COR-L47 (cell line): ENCODE measurements at places on chromosomes 1 and 21.

GRCh38 chr1:147163019-147163418, 9.3 kb downstream of the PRKAB2 start:
- no peak for DNase-seq

GRCh38 chr1:53580009-53580400, 120.8 kb downstream of the DMRTB1 start:
- DNase-seq: no peak

DNA sequence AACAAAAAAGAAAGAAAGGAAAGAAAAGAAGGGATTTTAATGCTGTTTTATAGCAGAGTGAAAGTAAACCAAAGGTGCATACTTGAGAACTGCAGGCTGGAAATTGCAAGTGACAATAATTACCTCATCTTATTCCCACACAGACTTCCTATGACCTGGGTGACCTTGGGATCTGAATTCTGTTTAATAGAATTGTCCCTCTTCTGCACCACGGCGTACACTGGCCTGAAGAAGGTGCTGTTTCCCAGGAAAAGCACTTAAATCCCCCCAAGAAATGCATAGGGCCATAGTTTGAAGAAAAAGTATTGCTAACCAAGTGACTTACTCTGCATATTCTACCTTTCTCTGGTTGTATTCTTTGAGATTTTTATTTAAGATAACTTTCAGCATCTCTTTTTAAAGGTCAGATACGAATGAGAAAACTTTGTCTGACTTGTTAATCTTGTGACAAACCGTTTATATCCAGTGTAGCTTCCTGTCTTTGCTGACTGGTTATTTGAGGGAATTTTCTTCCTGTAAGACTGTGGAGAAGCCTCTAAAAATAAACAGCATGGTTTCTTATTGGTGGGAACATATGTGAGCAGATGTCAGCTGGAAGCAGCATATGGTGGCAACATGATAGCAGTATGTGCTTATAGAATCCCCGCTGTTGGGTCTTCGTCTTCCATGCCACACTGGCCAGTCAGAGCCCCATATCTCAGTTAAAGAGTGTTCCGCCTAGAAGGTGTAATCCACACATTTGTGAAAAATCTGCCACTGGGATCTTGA, 16.3 kb downstream of the TGFB2 start:
- DNase-seq: no peak

- no peak for DNase-seq
These were observed 53.8 kb upstream of the OLFM3 start for GRCh38 chr1:102050556-102050955.

GRCh38 chr1:27556781-27557595, 47.0 kb downstream of the AHDC1 start:
- peak; percentile 78 for DNase-seq

- no peak for DNase-seq
These were observed 33.2 kb upstream of the DNAH14 start for GRCh38 chr1:224896130-224896781.

DNA sequence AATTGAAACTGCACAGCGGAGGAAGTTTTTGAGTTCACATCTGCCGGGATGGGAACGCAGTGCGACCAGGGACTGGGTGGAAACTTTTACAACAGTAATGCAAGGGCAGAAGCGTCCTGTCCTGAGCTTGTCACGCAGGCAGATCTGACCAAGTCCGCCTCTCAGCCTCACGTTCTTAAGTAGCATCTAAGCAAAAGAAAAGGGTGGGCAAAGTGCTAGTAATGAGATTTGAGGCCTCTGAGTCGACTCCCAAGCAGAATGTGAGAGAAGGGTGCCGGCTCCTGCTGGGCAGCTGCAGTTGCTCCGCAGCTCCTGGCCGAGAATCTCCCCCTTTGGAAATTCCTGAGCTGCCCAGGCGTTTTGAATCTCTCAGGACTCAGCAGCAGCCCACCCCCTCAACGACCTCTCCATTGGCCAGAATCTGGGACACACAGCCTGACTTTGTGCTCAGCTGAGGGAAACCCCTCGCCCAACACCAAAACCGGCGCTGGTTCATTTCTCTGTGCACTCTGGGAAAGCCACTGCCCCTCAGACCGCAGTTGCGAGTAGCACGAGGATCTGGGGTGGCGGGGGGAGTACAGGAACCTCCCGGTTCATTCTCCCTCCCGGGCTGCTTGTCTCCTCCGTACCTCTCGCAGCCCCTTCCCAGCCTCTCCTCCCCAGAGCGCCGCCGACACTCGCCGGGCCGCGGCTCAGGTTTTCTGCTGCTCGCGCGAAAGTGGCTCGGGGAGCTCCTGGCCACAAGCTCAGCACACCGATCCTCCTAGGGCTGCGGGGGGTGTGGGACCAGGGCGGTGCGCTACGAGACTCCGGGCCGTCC, 913 bp upstream of the S1PR1 start:
- DNase-seq: peak; percentile 33

DNA sequence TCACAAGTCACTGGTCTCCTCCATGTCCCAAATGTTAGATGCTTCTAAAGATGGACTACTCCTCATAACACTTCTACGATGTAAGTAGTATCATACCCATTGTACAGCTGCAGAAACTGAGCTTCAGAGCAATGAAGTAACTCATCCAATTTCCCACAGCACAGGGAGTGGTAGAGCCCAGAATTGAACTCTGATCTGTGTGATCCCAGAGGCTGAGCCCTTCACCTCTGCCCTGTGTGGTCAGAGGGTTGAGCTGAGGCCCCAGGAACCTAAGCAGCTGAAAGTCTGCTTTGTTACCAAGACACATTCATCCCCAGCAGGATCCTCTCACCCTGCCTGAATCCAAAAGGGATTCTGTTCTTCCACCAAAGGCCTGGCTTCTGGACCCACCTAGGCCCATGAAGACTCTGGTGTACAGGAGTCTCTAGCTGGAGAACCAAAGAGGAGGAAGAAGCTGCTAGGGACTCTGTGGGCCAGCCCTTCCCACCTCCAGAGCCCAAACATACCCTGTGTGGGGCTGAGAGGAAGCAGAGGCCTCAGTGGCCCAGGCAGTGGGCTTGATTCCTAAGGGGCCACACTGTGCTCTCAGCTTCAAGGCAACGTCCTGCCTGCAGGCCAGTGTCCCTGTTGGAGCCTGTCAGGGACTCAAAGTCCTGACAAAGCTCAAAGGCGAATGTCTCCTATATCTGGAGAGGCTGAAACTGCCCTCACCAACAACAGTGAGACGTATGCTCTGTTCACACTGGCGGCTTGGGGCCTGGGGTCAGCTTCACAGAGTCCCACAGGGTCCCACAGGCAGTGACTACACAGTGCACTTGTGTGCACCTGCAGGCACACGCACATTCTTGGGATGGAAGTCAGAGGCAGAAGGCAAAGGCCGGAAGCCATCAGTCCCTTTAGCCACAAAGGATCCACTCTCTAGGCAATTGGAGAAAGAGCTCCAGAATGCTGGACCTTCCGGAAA, 40.4 kb upstream of the SLC30A1 start:
- DNase-seq: no peak

DNA sequence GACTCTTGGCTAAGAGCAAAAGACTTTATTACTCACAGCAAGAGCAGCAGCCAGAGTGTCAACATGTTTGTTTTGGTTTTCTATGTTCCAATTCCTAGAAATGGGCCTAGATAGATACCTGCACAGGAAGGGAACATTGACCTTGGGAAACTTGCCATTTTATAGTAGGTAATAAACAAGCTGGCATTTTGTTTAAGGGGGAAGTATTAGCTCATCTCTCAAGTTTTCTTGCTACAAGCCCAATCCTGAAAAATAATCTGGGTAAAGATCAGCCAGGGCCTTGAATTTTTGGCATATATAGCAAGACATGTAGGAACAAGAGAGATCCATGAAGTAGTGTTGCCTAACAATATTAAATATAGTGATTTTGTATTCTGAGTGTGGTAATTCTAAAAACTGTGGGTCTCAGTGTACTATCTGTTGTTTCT, 51.4 kb upstream of the RGL1 start:
- no peak for DNase-seq

DNA sequence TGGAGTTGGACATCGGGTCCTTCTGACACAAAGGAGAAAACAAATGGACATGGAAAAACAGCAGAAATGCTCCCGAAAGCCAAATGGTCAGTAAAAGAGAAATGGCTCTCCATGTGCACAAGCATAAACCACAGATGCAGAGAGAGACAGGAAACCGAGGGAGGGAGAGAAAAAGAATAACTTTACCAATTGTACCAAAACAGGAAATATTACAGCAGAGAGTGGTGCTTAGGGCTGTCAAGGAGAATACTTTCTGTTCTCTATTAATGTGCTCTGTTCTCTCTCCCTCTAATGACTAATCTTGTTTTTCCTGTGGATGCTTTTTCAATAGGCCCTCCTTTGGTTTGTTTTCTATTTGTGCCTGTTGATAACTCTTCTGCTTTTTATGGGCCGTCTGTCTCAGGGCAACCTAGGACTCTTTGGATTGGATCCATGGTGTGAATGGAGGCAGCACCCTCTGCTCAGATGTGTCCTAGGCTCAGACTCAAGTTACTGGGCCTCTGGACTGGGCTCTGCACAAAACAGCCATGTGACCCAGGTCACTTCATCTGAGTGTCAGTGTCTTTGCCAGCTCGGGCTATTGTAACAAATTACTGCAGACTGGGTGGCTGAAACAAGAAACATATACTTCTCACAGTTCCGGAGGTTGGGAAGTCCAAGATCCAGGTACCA, 663.0 kb downstream of the NPHP4 start:
- DNase-seq: no peak

GRCh38 chr1:10074059-10074851, 41.5 kb downstream of the UBE4B start:
- no peak for DNase-seq

GRCh38 chr1:54811066-54811465, 9.9 kb upstream of the TTC22 start:
- DNase-seq: no peak

DNA sequence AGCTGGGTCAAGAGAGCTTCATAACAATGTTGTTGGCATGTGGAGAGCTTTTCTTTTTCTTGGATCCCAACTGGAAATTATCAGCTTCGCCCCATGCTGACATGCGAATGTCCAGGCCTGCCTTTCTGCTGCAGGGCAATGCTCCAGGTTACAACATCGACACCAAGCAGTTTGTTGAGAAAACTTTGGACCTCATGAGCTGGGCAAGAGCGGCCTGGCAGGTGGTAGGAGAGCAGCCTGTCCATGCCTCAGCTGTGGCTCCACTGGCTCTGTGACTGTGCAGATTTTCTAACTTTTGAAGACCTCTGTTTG, 41.4 kb downstream of the MTARC1 start:
- DNase-seq: no peak

DNA sequence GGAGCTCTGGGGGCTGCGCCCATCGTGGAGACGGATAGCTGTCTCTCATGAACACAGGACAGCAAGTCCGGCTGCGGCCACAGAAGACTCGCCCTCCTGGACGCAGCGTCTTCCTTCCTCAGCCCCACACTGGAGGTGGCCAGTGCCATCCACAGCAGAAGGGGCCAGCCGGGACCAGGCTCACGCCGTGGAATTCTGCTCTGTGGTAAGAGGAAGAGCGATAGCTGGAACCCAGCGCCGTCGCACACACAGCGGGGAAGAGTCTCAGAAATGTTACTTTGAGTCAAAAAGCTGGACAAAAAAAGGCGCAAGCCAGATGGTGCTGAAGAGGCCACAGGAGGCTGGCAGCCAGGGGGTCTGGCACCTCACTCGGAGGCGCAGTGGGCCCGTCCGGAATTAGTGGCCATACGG, 113.9 kb upstream of the COL6A1 start:
- no peak for DNase-seq

DNA sequence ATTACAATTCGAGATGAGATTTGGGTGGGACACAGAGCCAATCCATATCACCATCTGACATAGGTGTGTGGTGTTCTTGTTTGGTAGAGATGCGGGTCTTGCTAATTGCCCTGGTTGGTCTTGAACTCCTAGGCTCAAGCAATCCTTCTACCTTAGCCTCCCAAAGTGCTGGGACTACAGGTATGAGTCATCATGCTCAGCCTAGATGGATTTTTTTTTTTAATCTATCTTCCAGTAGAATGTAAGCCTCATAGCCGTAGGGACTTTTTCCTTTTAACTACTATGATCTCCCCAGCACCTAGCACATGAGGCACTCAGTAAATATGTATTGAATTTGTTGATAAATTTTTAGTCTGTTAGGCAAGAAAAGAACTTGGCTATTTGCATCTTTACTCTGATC, 94.6 kb upstream of the TENT5C start:
- no peak for DNase-seq

GRCh38 chr1:98340511-98340910, 321.0 kb upstream of the SNX7 start:
- no peak for DNase-seq

DNA sequence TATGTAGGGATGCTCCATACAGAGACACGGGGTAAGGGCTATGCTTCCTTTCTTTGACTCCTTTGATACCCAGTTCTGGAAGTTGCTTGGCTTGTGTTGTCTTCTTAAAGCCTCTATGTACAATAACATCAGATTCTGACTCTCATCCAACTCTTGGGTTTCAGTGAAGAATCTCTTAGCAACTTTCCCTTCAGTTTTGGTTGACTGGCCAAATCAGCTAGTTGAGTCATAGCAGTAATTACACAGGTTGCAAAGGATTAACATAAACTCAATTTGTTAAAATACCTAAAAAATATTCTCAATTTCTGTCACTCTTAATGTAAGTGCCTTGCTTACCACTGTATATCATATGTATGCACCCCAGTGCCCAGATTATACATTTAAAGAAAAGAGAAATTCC, 9.2 kb downstream of the CD1E start:
- DNase-seq: no peak

- DNase-seq: no peak
These were observed 212.4 kb upstream of the SPAG17 start for GRCh38 chr1:118397496-118397859.

- DNase-seq: no peak
These were observed 43.2 kb downstream of the GRHL3 start for GRCh38 chr1:24362396-24362795.

DNA sequence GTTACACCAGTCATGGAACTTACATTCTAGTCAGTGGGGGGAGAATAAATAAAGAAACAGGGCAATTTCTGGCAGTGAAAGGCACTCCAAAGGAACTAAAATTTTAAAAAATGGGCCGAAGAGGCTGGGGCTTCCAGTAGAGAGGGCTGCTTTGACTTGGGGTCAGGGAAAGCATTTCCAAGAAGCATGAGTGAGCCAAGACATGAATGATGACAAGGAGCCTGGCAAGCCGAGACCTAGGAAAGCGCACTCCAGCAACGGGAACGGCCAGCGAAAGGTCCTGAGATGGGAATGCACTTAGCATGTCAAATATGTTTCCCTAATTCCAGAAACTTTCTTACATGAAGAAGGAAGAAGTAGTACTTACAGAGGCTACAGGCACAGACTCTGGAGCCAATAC, 95.4 kb upstream of the NGF start:
- DNase-seq: no peak

GRCh38 chr1:86914998-86915736, 732 bp downstream of the HS2ST1 start:
- DNase-seq: peak; percentile 36
